Esophagus mucosa (tissue), 1 donor: ENCODE measurements at places on chromosomes 4 and X. TPM values are rescaled to one million over a fixed set of nuclear protein-coding genes. Genes with fewer than 3 reads are reported as not detected.
A peak's percentile ranks its signal among the peaks of the same experiment; 100 is the strongest.

GABRE gene
- 27.5 TPM for total RNA-seq

TLL1 gene
- total RNA-seq, result 1.5 TPM

- ATAC-seq, result no peak
Measured at GRCh38 chr4:35982318-35982717, 262.0 kb downstream of the ARAP2 start.

DNA sequence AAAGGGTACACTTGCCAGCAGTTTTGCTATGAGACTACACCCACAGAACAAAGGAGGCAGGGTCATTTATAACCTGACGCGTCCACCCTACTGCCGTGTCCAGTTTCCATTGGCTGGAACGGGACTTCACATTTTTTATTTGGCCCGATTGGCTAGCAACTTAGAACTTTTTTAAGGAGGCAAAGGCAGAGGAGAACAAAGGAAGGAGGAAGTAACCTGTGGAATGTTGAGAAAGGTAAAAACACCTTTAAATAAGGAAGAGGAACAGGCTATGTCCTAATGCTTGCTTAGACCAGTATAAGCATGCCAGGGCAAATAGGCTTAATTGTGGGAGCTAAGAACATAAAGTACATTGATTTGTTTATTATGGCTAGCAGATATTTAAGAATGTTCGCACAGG, 18.7 kb downstream of the KDM6A start:
- ATAC-seq, result peak; percentile 46

DNA sequence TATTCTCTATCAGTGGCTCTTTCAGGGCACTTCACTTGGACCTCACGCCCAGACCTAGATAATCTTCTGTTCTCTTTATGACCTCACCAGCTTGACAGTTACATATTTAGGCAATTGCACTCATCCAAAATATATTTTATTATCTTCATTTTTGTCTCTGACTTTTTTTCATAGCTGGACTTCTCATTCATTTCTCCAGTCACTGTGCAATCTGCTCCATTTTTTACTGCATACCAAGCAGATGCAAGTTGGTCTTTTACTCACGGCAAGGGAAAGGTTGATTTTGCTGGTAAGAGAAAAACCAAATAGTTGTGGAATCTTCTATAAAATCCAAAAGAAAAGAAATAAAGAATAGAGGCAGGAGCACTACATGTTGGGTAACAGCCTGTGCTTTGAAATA, 31.7 kb downstream of the MAD2L1 start:
- ATAC-seq, result no peak

DNA sequence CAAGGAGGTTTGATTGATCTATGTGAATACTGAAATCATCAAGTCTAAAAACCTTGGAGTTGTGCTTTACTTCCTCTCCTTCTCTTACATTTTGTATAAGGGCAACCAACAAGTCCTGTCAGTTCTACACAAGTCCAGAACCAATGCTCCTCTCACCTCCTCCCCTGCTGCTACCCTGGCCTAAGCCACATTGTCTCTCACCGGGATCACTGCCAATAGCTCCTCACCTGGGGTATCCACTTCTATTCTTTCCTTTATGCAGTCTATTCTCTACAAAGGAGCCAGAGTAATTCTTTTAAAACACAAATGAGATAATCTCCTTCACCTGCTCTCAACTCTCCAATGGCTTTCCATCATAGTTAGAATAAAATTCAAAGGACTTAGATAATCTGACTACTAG, 13.3 kb upstream of the ARHGEF6 start:
- no peak for ATAC-seq

DNA sequence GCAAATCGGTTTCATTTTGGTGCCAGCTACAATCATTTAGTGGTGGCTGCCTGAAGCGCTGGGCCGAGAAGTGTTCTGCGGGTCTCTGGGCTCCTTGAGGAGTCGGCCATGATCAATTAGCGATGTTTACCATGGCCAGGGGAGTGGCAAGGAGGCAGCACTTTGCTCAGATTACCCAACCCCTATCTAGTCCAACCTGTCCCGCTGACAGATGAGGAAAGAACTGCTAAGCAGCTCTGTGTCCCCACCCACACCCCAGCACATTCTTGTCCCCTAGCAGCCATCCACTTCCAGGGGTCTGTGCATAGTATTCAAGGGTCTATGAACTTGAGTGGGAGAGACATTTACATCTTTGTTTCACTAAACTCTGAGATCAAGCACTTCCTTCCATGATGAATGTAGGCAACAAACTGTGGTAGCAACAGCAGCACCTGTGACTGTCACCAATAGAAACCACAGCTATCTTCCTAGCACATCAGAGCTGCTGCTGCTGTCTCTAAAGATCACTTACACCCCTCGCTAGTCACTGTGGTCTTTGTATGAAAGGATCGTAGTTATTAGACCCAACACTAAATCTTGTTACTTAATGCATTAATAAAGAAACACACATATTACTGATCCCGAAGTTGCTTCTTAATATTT, 331.6 kb downstream of the BCOR start:
- ATAC-seq, result peak; percentile 74
